ENCODE measurements at places on chromosomes 6 and 20.

- DNase-seq = no peak
Measured at GRCh38 chr6:137978252-137978896, 111.3 kb downstream of the TNFAIP3 start.

DNA sequence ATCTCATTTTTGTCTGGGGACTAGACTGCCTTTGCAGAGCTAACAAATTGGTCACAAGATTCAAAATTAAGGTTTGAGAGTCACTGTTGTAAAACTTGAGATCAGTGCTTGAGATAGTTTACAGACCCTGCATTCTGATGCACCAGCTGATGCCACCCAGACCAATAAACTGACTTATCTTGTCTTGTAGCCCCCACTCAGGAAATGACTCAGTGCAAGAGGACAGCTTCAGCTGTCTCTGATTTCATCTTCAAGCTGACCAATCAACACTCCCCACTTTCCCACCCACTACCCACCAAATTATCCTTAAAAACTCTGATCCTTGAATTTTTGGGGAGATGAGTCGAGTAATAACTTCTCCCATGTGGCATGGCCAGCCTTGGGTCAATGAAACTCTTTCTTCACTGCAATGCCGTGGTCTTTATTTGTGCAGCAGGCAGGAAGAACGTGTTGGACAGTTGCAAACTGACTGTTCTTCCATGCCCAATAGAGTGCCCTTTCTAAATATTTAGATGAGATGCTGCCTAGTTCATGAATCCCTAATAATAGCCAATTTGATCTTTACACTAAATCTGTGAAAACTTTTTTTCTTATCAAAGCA, 48.3 kb upstream of the PROKR2 start:
- DNase-seq = no peak

DNA sequence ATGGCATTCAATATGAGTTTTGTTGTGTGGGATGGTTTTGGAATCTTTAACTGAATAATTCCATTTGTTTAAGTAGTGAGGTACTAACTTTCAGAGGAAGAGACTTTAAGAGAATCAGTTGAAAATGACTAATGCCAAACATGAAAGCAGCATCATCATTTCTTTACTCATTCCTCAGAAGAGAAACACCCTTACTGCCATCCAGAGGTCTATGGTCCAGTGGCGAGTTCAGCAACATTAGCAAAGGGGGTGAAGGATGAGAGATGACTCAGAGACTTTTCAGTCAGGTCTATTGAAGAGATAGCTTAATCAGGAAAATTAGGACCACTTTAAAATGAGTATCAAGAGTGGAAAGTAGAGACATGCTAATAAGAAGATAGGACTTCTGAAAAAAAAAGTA, 118.8 kb downstream of the COL19A1 start:
- DNase-seq = no peak

GRCh38 chr6:73671911-73672685, 18.3 kb upstream of the SLC17A5 start:
- no peak for DNase-seq

- DNase-seq = no peak
Measured at GRCh38 chr6:52136055-52136454, 48.6 kb upstream of the PKHD1 start.

DNA sequence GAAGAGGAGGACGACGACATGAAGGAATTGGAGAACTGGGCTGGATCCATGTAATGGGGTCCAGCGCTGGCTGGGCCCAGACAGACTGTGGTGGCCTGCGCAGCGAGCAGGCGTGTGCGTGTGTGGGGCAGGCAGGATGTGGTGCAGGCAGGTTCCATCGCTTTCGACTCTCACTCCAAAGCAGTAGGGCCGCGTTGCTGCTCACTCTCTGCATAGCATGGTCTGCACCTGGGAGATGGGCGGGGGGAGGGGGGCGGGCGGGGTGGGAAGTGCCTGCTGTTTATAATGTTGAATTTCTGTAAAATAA, 42.3 kb downstream of the CHMP4B start:
- DNase-seq = peak; percentile 39

DNA sequence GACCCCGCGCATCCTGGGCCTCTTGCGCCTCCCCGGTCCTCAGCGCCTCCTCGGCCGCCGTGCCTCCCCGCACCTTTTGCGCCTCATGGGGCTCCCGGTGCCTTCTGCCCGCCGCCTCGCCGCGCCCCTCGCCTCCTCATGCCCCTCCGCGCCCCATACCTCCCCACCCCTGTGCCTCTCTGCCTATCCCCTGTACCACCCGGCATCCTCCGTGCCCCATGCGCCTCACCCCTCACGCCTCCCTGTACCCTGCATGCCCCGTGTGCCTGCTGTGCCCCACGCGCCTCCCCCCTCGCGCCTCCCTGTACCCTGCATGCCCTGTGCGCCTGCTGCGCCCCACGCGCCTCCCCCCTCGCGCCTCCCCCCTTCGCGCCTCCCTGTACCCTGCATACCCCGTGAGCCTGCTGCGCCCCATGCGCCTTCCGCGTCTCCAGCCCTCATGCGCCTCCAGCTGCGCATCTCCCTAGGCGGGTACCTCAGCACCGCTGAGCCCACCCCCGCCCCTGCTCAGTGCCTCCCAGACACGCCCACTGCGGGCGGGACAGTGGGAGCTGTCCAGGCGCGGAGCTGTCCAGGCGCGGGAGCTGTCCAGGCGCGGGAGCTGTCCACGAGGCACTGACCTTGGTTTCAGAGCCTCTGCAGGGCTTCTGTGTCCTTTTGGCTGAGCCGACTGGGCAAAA, 37.1 kb downstream of the IGF2R start:
- no peak for DNase-seq

DNA sequence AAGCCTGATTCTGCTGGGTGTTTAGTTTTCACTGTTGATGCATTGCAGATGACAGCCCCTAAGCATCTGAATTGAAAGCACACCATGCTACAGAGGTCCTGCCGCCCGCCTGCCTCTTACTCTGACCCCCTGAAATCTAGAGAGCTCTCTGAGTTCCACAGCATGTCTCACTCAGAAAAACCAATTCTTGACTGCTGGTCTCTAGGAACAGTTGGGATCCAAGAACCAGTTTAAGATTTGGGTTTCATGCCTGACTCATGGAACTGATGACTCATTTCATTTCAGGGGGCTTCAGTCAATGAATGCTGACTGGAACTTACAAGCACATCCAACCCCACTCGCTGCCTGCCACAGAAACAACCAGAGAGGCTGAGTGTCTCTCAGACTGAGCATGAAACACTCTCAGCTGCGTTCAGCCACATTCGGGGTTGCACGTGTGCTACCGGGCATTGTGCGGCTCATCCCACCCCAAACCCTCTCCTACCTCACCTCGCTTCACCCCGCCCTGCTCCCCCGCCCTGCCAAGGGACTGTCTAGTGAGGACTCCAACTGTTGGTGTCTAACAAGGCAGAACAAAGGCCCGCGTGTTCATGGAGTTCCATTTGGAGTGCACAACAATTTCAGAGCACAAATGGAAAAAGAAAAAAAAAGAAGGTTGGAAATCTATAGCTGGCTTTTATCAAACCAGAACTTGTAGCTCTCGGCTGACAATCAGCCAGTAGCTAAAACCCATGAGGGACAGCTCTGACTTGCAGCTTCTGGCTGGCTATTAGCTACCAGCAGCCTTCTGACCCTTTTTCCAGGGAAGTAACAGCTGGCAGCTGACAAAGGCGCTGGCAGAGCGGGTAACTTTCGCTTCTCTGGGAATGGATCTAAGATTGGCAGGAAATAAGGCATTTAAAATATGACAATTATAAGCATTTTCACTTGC, 20.0 kb upstream of the TRAF3IP2 start:
- DNase-seq = no peak

GRCh38 chr6:84773431-84774156, 9.2 kb upstream of the TBX18 start:
- DNase-seq = no peak

DNA sequence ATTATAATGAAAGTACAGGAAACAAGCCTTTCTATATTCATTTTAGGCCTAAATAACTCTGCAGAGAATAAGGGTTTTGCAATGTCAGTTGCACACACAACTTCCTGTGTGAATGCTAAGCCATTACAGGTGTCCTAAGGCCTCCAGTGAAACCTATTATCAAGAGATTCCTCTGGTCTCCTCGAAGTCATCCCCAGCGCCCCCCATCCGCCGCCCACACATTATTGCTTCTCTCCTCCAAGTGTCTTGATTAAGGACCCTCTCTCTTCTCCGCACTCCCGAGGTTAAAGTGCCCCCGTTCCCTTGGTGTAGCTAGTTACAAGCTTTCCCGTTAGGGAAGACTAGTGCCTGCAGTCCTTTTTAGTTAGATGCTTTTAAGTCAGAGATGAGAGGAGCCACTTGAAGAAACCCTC, 1.3 kb downstream of the HIVEP2 start:
- peak; percentile 40 for DNase-seq

DNA sequence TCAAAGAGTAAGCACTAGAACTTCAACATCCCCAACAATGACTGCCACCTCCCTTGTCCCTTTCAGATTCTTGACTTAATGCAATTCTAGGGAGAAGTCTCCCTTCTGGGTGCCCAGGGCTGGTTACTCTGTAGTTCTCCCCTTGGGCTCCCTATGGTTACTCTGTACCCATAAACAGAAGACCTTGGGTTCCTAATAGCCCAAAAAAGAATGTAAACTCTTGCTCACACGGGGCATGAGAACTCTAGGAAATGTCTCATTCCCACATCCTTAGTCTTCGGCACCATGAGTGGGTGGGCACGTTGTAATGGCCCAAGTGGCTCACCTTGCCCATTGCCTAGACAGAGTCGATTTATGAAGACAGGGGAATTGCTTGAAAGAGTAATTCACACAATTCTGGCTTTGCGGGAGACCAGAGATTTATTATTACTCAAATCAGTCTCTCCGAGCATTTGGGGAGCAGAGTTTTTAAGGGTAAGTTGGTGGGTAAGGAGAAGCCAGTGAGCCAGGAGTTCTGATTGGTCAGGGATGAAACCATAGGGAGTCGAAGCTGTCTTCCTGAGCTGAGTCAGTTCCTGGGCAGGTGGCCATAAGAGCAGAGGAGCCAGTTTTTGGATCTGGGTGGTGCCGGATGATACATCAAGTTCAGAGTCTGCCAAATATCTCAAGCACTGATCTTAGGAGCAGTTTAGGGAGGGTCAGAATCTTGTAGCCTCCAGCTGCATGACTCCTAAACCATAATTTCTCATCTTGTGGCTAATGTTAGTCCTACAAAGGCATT, 61.2 kb upstream of the SIRPG start:
- no peak for DNase-seq

- no peak for DNase-seq
Measured at GRCh38 chr6:93848031-93848742, 428.8 kb upstream of the EPHA7 start.

DNA sequence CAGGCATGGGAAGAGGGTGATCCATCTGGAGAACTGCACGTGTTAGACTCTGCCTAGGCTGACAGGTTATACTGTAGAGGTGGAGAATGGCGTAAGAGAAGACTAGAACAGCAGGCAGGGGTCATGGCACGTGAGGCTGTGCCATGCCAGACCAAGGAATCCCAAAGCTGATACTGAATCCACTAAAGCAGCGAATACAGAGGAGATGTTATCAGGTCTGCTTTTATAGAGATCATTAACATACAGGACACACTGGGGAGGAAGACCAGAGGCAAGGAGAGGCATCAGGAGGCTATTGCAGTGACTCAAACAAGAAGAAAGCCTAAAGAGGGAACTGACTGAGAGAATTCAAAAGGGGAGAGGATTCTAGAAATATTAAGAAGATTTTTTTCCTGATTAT, 12.9 kb downstream of the PHACTR1 start:
- DNase-seq = no peak

DNA sequence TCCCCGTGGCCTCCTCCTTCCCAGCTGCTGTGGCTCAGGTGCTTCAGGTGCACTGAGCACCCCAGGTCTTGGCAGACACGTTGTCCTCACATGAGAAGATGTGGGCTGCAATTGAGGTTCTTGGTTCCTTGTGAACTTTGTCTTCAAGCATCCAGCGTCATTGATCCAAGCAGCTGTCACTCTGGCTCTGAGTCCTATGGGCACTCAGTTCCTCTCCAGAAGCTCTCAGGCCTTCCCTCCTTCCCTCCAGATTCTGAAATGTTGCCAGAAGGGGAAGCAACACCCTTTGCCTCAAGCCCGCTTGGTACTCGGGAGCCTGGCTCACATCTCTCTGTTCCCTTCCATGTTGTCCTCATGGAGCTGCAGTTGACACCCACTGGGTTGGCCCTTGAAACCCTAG, 8.4 kb upstream of the MRGBP start:
- DNase-seq = no peak

DNA sequence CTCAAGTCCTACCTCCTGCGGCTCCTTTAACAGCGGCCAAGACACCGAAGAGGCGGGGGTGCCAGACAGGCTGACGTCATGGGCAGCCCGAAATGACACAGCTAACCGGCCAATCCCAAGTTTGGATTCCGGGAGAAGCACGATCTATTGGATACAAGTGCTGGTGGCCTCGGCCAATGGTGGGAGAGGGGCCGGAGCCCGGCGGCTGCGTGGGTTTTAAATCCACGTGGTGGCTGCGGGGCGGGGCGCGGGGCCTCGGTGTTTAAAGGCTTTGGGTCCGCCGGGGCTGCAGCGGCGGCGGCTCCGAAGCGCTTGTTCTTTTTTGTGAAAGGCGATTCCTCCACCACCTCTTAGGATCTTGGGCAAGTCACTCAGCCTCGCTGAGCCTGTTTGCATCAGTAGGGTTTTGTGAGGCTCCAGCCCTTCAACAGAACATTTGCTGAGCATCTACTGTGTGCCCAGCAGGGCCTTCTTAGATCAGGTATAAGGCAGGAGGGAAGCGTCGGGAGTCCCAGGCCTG, 8.7 kb upstream of the PMEPA1 start:
- DNase-seq = peak; percentile 83

DNA sequence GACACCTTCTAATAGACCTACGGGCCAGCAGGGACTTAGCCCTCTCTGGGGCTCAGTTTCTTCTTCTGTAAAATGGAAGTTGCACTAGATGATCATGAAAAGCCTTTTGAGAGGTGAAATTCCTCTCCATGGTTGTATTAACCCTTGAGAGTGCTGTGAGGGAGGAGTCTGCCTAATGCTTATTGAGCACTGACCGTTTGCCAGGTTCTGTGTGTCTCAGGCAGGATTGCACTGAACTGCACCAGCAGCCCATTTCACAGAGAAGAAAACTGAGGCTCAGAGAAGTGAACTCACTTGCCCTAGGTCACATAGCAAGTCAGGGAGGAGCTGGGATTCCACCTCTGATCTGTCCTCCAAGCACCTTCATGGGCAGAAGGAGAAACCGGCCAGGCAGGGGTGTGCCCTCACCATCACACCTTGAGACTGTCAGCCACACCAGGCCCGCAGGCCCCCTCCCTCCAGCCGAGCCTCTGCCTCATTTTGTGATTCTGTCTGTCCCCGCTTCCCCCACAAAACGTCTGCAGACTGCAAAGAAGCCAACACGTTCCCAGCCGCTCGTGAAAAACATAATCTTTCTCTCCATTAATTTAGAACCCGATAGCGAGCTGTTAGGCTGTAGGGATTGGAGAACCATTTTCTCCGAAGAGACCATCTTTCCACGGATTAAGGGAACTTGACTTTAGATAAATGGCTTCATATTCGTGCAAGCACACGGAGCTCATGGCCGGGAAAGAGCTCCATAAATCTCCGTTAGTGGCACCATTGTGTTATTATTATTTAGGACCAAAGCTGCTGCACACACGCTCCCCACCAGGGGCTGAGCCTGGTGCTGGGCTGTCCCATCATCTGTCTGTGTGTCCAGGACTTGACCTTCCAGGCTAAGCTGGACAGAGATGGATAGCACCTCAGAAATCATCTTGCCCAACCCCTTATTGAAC, 46.0 kb downstream of the KIAA1755 start:
- DNase-seq = no peak

GRCh38 chr20:31474097-31474436, 860 bp downstream of the DEFB124 start:
- DNase-seq = no peak

- DNase-seq = no peak
Measured at GRCh38 chr20:57469418-57470211, 55.3 kb downstream of the CTCFL start.

Data from activated T-helper 2 cell treated with anti-CD3 and anti-CD28 coated beads, Interferon-gamma antibody, Interleukin-2, Interleukin-4, amounts not matched to agents 10 μg/mL and 5 μg/mL and 100 μg/mL, durations not matched to agents 14 hours and 24 hours and 36 hours (primary cell).